Astrocyte of the cerebellum (primary cell): ENCODE measurements at places on chromosomes 11 and 22.

DNA sequence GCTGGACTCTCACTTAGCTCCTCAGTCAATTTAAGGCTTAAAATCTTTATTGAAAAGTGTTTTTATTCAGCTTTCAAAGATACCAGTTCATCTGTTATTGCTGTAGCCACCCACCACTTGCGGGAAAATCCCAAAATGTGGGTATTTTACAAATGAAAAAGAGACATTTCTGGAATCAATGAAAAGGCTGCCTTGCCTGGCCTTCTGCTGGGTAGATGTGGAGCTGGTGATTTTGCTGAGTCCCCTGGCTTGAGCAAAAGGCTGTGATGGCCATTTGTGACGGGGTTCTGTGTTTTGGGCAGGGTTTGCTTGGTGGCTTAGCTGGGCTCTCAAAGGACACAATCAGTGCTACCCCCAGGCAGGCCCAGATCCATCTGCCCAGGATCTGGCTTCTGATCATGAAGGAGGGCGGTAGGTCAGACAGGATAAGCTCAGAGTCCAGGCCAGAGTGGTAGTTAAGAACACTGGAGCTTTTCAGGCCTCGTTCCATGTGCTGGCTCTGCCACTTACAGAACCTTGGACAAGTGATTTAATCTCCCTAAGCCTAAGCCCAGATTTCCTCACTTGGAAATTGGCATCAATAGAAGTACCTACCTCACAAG lies 36.1 kb downstream of the UBASH3B start:
- DNase-seq: no peak

DNA sequence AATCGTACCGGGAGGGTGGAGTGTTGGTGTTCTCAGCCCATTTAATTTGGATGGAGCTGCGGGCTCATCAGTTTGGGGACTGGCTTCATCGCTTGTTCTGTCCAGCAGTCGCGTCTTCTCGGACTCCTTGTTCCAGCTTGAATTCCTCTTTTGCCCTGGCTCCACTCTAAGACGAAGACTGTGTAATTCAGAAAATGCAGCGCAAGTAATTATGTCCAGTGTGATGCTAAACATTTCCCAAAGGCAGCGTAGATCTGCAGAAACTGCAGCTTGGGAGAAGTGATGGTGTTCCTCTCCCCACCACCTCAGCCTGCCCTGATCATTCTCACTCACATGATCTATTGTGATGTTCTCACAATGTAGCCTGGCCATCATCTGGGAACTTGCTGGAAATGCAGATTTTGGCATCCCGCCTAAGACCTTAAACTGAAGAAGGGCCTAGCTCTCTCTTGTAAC lies 666 bp downstream of the SLC25A18 start:
- no peak for DNase-seq

DNA sequence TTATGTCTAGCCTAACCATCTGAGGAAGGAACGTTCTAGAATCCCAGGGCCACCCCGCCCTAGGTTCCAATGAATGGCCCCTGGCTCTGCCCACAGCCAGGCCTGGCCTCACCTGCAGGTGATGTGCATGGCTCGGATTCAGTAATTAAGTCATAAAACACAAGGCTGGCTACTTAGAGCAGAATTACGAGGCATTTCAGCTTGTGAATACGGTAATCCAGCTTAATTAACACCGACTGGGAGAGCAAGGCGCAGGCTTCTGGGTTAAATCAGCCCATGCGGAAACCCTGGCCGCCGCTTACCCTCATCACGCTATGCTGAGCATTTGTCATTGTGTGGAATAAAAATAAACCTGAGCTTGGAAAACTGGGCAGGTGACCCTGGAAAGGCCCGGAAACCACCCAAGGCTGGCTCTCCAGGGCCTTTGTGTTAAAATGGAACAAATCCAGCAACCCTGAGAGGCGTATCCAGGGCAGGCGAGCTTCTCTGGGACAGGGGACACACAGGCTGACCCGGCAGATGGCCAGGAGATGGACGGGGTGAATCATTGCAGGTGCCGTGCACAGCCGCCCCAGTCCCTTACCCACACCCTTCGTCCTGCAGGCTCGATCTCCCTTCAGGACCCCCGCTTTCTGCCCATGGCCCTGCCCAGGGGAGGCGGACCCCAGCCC lies 220.2 kb downstream of the CTTN start:
- no peak for DNase-seq

GRCh38 chr22:30261134-30261533 lies 5.5 kb downstream of the OSM start:
- no peak for DNase-seq

DNA sequence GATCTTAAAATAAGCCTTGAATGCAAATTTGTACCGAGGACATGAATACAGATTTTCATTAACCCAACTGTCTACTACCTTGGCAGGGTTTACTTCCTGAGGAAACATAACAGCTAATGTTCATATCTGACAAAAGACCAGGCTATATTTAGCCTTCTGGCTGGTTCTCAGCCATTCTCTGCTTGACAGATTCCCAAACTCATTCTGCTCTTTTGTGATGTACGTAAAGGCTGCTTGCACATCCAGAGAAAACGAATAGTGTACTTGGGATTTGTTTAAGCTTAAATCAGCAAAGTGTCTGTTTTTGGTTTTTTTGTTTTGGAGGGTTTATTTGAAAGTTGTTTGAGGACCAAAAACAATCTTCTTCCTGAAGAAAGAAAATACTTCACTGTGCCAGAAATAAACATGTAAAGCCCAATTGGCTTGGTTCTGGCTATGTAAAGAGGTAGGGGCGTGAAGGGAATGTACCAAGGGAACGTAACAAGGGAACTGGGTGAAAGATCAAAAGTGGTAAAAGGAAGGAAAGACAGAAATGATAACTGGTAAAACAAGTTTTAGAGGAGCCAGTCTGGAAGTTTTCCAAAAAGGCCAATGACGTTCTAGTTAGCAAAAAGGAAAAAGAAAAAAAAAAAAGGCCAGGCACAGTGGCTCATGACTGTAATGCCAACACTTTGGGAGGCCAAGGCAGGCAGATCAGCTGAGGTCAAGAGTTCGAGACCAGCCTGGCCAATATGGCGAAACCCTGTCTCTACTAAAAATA lies 21.4 kb upstream of the CRTAM start:
- DNase-seq: no peak

DNA sequence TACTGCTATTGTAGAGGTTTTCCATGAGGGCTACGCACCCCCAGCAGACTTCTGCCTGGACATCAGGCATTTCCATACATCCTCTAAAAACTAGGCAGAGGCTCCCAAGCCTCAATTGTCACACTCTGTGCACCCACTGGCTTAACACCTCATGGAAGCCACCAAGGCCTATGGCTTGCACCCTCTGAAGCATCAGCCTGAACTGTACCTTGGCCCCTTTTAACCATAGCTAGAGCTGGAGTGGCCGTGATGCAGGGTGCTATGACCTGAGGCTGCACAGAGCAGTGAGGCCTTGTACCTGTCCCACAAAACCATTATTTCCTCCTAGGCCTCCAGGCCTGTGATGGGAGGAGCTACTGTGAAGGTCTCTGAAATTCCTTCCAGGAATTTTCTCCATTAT lies 33.9 kb downstream of the AAMDC start:
- DNase-seq: no peak

DNA sequence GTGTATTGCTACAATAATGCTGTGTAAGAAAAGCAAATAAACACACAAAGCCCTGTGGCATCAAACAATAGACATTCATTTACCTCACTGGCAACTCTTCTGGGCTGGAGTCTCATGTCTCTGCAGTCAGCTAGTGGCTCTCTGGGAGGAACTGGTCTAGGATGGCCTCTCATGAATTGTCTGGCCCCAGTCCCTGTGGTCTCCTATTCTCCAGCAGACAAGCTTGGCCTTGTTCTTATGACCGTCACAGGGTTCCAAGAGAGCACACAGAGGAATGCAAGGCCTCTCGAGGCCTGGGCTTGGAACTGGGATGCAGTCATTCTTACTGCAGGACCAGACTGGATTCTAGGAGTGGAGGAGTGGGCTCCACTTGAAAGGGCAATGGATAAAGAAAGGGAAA lies 141.2 kb upstream of the NTM start:
- no peak for DNase-seq

DNA sequence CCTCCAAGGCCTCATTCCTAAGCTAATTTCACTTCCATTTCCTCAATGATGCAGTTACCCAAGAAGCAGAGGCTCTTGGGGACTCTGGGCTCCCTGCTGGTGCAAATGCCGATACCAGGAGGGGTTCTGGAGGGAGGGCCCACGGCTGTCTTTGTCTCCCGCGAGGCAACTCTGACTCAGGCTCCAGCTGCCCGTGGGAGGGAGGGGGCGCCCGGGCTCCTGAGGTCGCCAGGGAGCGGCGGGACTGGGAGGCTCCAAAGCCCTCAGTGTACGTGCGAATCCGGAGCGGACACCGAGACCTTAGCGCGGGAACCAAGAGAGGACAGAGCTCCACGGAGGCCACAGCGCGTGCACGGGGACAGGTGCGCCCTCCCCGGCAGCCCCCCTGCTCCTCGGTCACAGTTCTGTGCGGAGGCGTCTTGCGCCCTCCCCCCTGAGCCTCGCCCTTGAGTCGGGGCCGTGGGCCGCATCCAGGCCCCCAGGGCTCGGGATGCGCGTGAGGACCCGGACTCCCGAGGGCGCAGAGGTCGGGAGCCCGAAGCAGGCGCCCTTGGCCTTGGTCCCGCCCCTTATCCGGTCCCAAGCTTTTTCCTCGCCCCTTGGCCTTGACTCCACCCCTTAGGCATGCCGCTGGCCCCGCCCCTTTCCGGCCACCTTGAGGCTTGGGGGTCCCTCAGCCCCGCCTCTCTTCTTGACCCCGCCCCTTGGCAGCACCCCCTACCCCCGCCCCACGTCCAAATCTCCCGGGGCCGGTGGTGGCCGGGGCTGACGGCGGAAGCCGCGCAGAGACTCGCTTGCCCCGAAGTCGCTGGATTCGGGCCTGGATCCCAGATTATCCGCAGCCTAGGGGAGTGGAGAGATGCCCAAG lies 4.7 kb upstream of the SHISA8 start:
- no peak for DNase-seq

DNA sequence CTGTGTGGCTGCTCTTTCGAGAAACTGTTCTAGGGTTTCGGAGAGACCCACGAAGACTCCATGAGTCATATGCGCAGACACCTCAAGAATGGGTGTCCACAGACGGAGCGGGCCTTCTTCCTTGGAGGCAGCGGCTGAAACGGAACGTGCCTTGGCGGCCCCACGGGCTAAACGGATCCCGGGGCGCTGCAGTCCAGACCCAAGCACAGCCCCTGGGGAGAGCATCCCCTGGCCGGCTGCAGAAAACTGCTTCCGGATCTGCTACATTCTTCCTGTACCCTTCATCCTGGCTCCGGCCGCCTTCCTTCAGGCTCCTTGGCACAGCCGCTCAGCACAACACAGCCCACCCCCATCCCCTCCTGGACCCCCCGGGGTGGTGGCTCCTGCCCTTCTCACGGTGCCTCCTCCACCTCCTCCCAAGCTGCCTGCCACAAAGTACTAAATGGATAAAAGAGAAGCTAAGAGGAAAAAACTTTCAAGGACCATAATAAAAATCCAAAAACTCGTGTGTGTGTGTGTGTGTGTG lies 25.4 kb downstream of the CPT1A start:
- DNase-seq: no peak

- DNase-seq: peak; percentile 45
Observed at GRCh38 chr11:63635762-63636465, 21.7 kb upstream of the PLAAT3 start.

GRCh38 chr11:131121426-131122333 lies 205.4 kb upstream of the SNX19 start:
- no peak for DNase-seq

- DNase-seq: no peak
Observed at GRCh38 chr11:115244758-115245157, 259.5 kb downstream of the CADM1 start.

DNA sequence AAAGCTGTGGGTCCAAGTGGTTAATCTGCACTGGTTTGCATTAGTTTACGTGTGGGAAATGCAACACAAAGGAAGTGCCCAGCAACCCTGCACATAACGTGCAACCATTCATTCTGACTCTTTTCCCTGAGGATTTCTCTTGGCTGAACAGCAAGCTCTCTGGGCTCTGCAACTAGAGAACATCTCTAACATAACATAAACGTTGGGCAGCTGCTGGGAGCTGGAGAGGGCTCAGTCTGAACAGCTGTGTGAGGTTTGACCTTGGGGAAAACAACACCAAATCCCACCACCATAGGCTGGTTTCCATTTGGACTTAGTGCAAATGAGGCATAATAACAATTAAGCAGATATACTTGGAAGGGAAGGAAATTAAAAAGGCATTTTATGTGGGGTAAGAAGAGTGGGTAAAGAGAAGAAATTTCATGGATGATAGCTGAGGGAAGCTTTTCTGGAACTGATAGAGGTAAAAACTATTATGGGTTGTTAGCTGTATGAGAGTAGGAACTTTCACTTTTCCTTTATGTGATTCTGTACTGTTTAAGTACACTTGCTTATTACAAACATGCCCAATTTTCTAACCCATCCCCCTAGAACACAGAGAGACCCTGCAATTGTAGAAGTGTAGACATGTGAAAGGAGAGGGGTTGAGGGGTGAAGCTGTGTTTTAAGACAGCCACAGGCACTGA lies 76.2 kb downstream of the SNX19 start:
- DNase-seq: peak; percentile 24

- DNase-seq: no peak
Observed at GRCh38 chr22:22021162-22021750, 38.7 kb upstream of the TOP3B start.

GRCh38 chr11:47188259-47188658 lies 2.0 kb upstream of the PACSIN3 start:
- no peak for DNase-seq

GRCh38 chr11:30775233-30775522 lies 189.0 kb upstream of the MPPED2 start:
- no peak for DNase-seq

GRCh38 chr11:114182471-114183043 lies 113.6 kb upstream of the NNMT start:
- no peak for DNase-seq

DNA sequence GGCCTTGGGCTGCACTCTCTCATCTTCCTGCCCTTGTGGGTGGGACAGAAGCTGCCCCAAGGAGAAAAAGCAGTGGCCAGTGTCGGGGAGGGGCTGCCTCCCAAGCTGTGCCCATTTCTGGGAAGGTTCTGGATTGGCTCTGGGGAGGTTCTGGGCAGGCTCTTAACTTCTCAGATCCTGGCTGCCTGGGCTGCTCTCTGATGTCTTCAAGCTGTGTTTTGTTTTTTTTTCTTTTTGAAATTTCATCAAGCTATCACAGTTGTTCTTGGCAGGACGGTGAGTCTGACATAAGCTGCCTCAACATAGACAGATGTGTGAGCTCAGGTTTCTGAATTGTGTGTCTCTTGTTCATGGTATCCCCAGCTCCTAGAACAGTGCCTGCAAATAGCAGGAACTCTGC lies 1032.0 kb downstream of the BRD1 start:
- no peak for DNase-seq

DNA sequence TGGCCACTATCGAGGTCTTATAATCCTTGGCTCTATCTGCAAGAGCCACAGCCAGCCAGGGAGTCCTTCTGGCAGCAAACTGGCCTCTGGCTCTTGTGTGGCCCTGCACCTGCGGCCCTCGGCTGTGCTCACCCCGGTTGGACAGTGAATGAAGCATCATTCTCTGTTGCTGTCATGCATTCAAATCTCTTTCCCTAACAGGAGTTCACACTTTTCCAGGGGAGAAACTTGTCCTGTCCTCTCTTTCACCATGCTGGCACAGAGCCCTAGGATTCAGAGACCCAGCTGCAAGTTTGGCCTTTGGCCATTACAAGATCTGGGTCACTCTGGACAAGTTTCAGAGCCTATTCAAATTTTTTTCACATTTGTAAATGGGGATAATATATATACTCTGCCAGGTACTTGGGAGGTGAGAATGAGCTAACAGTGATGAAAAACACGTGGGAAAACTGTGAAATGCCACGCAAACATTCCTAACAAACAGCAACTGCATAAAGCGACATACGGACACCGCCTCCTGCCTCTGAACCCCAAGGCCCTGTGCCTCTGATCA lies 34.2 kb downstream of the TMEM184B start:
- no peak for DNase-seq

- no peak for DNase-seq
Observed at GRCh38 chr22:37544955-37545702, 15.2 kb upstream of the CDC42EP1 start.
